ENCODE measurements at places on chromosomes 7 and 10.

GRCh38 chr10:49750546-49750945 is 11.6 kb downstream of the OGDHL start:
- no peak for DNase-seq

DNA sequence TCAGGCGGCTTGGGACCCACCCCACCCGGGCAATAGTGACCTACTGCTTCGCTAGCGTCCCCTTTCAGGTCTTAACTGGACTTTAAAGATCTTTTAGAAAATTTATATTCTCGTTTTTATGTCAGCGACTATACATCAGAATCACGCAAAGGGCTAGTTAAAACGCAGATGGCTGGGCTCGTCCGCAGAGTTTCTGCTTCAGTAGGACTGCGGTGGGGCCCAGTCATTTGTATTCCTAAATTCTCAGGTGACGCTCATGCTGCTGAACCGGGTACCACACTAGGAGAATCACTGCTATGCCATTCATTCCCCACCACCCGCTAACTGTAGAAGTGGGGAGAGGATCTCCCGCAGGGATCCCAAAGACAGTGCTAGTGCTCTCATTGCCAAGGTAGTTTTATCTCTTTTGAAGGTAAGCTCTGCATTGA is 12.0 kb upstream of the SP8 start:
- no peak for DNase-seq

DNA sequence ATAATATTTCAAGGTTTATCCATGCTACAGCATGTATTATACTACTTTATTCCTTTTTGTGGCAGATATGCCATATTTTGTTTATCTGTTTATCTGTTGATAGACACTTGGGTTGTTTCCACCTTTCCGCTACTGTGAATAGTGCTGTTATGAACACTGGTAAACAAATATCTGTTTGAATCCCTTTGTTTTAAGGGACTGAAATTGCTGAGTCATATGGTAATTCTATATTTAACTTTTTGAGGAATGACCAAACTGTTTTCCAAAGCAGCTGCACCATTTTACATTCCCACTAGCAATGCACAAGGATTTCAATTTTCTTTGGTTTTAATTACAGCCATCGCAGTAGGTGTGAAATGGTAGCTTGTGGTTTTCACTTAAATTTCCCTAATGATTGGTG is 3.4 kb downstream of the C10orf53 start:
- no peak for DNase-seq

DNA sequence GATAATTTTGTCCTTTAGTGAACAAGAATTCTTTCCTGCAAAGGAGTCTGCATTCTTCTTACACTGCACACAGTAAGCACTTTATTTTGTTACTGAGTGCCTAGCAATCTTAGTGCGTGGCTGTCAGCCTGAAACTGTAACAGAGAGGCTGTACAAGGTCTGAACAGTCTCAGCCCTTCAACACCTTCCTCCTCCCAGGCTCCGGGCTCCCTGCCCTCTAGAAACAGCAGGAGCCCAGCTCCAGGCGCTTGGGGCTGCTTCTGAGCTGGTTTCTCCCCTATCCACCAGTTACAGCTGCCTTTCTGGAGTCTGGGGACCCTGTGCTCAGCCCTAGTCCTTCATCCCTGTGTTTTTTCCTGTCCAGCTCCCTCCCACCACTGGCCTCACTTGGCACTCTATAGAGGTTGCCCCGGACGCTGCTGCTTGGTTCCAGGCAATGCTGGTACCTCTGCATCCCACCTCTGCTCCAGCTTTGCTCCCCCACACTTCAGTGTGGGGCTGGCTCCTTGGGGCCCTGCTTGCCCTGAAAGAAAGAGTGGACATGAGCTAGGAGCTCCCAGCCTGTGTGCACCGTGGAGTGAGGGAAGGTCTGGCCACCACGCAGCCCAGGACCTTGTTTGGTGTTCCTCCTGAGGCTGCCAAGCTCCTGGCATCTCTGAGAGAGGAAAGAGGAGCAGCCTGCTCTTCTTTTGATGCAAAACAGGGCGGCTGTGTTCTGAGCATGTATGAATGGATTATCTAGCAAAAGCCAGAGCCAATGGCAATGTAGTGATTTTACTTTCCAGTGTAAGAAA is 251.2 kb upstream of the GRB10 start:
- no peak for DNase-seq

DNA sequence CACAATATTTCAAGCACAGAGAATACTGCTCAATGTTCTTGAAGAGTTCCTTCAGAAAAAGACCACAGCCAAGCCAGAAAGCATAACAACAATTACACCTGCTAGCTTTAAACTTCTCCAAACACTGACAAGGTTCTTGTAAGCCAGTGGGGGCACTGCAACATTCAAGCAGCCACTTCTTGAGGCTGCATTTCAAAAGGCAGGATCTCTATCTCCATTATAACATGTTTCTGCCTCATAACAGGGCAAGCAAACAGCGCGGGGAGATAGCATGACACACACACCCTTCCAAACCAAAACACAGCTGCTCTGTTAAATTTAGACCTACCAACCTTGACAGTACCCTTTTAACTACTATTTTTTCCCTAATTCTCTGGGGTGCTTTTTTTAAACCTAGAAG is 30.8 kb downstream of the CHCHD3 start:
- DNase-seq, result no peak

DNA sequence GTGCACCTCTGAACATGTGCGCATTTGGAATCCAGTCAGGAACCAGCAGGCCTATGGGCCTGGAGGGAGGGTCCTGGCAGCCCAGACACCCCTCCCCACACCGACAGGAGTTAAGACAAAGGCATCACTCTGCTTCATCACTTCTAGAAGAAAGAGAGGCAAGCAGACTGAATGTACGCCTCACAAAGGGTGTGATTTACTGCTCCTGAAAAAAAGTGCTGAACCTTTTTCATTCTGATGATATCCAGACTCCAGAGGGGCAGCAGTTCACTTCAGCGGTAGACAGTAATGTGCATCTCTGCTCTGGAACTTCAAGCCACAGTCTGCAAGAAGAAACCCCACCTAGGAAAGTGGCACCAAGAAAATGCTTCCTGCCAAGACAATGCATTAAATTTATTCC is 88.2 kb upstream of the TMEM72 start:
- no peak for DNase-seq

DNA sequence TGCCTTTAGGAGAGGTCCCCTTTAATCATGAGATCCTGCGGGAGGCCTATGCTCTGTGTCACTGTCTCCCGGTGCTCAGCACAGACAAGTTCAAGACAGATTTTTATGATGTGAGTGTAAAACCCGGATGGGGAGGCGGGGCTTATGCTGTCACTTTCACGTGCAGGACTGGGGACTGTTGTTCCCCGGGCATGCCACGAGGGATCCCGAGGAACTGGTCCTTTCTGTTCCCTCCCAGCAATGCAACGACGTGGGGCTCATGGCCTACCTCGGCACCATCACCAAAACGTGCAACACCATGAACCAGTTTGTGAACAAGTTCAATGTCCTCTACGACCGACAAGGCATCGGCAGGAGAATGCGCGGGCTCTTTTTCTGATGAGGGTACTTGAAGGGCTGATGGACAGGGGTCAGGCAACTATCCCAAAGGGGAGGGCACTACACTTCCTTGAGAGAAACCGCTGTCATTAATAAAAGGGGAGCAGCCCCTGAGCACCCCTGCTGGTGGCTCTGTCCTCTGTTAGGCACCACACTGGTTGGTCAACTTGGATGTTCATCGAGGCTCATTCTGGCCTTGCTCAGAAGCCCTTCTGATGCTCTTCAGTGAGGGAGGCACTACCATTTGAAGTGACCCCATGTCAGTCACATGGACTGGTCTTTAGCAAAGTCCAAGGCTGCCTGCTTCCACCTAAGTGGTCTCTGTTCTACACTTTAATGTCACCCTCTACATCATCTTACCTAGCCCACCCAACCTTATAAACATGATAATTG is 2.8 kb downstream of the COPS6 start:
- DNase-seq, result no peak

GRCh38 chr7:130305433-130306042 is 12.6 kb downstream of the CPA4 start:
- no peak for DNase-seq

DNA sequence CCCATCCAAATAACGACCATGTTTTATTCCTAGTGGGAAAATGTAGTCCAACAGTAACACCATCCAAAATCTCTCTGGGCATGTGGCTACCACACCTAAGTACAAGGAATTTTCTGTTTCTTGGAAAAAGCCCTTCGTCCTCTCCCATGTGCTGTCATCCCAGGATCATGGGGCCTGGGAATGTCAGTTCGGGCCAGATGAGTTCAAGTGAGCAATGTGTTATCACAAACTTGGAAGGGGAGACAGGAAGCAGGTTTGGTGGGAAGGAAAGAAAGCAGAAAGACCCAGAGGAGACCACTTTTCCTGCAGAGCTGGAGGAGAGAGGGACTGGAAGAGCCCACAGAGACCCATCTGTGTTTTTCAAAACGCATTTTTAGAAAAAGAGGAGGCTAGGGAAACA is 110.8 kb downstream of the PLXNA4 start:
- no peak for DNase-seq

- no peak for DNase-seq
Observed at GRCh38 chr7:3510101-3511020, 209.3 kb downstream of the SDK1 start.

- no peak for DNase-seq
Observed at GRCh38 chr10:1015688-1016087, 10.0 kb downstream of the IDI2 start.

DNA sequence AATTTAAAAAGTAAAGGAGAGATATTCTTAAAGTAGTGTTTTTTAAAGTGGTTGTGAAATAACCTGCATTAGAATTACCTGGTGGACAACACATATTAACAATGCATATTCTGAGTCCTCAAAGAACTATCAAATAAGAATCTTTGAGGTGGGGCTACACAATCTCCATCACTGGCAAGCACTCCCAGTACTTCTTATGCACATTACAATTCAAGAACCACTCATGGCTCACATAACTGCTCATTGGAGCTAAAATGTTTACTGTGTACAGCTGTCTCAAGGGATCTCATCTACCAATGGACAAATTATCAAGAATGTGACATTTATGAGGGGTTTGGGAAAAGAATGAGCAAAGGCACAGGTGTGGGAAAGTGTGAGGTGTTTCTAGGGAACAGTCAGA is 692.0 kb downstream of the PHTF2 start:
- DNase-seq, result no peak

DNA sequence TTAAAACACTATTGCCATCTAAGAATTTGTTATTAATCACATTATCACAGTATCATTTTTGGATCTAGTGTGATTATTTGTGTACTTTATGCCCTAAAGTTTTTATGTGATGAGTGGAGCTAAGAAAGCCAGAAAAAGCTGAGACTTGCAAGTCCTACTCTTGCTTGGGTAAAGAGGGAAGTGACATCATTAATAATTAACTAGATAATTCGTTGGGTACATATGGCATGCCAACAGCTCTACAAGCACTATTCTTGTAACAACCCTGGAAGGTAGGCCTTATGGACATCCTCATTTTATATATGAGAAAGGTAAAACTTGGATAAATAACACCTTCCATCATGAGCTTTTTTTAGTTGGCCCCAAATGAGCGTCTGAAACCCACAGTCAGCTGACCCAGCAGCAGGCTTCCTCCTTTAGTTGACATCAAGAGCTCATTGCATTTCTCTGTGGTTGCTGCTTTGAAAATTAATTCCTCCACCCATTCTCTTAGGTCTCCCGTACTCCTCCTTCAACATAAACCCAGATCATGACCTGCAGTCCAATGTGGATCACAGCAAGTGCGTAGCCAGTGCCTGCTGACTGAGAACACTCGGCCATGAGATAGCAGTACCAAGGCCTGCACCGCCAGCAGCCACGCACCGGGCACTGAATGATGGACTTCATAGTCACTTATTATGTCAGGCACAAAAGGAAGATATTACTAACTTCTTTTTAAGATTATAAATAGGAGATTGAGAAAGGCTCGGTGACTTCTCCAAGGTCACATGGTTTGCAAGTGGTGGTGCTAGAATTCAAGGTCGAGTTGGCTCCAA is 292.0 kb upstream of the AOAH start:
- no peak for DNase-seq

GRCh38 chr10:74750848-74751274 is 75.5 kb upstream of the KAT6B start:
- no peak for DNase-seq

- no peak for DNase-seq
Observed at GRCh38 chr7:67857698-67858097, 861.1 kb downstream of the TYW1 start.

DNA sequence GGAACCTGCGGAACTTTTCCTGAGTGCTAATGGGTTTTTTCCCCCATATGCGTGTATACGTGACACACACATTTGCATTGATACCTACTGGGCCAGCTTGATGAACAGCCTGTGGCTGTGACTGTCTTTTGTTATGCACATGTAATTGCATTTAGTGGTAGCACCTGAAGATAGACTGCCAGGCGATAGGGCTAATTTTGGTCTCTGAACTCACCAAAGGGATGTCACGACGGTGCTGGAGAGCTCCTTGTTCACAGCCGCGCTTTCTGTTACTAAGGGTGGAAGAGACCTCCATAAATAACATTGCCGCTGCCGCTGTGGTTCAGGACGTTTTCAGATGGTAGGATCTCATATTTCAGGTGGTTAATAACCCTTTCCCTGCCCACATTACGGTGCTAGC is 133.2 kb downstream of the CAMK1D start:
- no peak for DNase-seq

GRCh38 chr10:115390607-115391006 is 297.4 kb downstream of the ATRNL1 start:
- DNase-seq, result no peak

- no peak for DNase-seq
Observed at GRCh38 chr7:19749658-19750057, 23.8 kb downstream of the TMEM196 start.

DNA sequence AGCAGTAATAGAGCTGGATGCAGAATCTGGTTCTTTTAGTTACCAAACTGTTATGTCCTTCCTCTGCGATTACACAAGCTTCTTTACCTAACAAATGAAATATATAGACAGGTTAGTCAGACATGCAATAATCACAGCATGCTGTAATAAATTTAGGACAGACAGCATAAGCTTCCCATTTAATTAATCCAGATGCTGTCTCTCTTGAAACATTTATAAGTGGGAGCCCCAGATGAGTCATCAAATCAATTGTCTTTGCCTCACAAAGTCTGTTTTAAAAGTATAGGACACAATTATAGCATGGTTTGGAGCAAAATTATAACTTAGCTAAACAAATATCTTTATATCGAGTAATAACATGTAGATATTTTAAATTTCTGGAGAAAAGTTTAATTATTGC is 1.6 kb downstream of the CDNF start:
- no peak for DNase-seq

DNA sequence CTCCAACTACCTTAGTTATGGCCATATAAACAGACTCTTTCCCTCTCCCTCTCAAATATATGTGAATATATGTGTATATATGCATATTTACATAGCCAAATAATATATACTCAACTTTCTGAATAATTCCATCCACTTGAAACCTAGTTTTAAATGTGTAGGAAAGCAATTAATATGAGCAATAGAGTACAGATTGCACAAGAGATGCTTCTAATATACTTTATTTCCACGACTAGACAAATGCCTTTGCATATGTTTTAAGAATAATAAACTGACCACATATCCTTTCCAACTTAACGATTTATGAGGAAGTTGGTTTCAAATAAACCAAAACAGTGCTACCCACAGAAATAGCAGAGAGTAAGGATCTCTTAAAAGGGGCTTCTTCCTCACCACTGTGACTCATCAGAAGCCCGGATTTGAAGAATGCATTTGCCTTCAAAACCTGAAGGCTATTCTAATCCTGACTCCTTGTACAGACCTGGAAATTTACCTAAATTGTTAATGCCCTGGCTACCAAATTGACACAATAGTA is 266.3 kb downstream of the AHR start:
- no peak for DNase-seq

Data from substantia nigra (tissue), 51 donors.